NCI-H1694 treated with DMSO at 0.1 percent for 48 hours (cell line): ENCODE measurements at places on chromosomes 6 and 20.

- no peak for DNase-seq
Observed at GRCh38 chr6:77464495-77464867, 1.2 kb upstream of the HTR1B start.

GRCh38 chr6:157368359-157369049, 12.5 kb upstream of the ZDHHC14 start:
- no peak for DNase-seq

- no peak for DNase-seq
Observed at GRCh38 chr6:164855281-164855680, 454.1 kb downstream of the C6orf118 start.

- peak; percentile 3 for DNase-seq
Observed at GRCh38 chr20:40844332-40844731, 155.3 kb upstream of the MAFB start.

- DNase-seq = no peak
Observed at GRCh38 chr20:57586370-57586793, 25.5 kb downstream of the PCK1 start.

DNA sequence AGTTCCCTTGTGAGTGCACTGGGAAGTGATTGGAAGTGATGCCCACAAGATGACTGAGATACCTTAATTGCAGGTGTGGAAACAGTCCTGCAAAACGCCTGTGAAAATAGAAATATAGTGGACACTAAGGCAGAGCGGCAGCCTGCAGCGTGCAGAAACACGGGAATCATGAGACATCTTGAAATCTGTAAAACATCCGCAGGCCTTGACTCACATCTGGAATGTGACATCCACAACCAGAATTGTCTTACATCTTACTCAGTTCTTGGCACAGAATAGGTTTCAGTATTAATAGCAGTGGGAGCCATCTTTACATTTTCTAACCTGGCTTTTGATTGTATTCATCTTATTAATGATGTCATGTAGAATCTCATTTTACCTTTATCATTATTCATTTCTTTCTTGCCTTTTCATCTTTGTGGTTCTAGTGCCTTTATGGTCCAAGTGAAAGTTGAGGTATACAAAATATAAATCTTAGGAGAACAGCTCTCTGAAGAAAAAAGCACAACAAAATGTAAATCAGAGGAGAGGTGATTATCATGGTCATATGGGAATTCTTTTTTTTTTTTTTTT, 44.6 kb downstream of the CDYL start:
- no peak for DNase-seq
